Left kidney (tissue), 8 donors: ENCODE measurements at places on chromosomes 5 and 9.

DNA sequence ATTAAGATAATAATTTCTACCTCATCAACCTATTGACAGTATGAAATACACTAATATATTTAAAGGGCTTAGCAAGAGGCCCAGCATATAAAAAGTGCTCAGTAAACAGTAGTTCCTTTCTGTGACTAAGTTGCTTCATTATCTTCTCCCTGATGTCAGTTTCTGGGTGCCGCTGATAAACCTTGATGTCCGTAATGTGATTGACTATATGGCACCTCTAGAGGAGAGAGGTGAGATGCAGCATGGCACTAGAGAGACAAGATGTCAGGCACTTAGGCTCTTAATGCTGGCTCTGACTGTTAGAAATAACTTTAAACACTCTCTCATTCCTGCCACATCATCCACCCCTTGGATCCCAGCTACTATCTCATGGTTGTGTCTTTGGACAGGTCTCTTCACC, 455.9 kb upstream of the KLF4 start:
- DNase-seq, result no peak

GRCh38 chr5:56126487-56127179, 106.5 kb downstream of the ANKRD55 start:
- no peak for DNase-seq

- no peak for DNase-seq
Measured at GRCh38 chr5:107072967-107073366, 597.8 kb downstream of the EFNA5 start.

DNA sequence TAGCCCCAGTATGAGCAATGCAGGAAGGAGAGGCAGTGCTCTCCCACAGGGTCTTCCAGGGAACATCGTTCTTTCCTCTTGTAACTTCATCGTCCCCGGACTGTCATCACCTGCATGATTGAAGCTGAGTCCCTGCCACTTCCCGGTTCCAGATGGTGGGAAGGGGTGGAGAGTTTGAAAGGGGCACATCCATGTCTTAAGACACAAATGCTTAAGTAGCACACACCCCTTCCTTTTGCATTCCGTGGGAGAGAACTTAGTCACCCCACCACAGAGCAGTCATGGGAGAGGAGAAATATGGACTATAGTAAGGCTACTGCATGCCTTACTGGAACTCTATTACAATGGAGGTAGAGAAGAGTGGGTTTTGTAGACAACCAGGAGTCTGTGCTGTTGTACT, 165.3 kb upstream of the GAS1 start:
- DNase-seq, result no peak

DNA sequence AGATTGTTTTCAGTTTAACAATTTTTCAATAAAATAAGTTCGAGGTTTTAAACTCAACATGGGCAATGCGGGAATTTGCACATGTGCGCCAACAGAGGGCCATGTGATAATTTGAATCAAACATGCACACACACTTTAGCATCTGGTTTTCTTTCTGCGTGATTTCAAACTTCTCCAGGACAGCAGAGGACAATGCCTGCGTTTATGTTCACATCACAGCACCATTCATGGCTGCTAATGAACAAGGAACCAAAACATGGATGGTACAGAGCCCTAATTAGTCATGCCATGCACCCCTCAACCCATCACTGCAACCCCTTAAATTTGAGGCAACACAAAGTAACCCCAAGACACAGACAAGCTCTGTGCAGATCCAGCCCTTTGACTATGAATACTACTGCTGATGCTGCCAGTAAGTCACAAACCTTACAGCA, 2.8 kb downstream of the SHC3 start:
- no peak for DNase-seq

DNA sequence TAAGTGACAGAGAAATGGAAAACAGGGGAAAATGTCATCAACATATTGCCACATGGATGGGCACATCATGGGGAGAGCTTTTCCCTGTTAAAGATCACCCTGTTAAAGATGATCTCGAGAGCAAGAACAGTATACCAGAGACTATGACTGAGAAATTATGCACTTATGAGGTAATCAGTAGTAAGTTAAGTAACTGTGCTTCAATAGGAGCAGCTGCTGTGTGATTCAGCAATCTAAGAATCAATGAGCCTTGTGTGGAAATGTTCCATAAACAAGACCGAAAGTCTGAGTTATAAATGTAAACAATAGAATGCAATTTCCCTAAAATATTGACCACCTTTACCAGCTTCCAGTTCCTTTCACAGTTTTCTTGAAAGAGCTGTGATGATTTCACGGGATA, 582.3 kb downstream of the CAAP1 start:
- DNase-seq, result no peak

- no peak for DNase-seq
Measured at GRCh38 chr9:89530726-89531125, 32.8 kb upstream of the SEMA4D start.

- DNase-seq, result no peak
Measured at GRCh38 chr5:141641634-141642267, 5.0 kb downstream of the RELL2 start.

DNA sequence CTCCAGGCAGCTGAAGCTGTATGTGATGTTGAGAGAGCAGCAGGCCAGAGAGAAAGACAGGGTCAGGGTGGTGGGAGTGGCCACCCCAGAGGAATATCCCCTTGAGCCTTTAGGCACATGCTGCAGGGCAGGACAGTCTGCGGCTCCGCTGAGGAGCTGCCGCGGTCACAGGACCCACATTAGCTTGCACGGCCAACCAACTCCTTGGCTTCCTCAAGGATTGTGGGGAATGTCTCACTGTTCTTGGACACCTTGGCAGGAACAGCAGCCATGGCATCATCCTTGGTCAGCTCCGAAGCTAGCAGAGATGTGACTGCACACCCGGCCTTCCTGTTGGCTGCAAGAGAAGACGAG, 27.8 kb downstream of the PCDHGC5 start:
- DNase-seq, result no peak

DNA sequence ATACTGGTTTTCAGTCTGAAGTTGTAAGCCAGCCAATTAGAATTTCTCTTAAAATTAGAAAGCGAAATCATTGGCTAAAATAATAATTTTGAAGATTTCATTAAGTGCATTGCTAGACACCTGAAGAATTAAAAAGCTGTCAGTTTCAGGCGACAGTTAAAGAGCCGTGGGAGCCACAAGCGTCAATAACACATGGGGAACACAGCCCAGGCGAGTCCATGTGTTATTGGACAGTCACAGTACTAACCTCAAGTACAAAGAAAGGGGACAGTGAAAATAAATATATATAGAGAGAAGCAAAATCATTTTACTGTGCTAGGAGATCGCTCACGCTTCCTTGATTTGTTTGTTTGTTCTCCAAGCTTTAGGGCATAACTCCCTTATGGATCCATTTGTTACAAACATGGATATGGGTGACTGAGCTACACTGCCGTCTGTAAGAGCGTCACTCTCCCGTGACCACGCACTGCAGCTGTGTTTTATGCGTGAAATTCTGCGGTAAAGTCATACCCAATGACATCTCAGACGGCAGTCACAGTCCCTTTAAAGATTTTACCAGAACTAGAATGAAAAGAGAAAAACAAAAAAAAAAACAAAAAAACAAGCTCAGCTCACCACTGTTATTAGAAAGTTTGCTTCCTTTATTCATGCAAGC, 83.2 kb downstream of the USP20 start:
- no peak for DNase-seq

GRCh38 chr9:73093740-73094379, 57.8 kb upstream of the ANXA1 start:
- DNase-seq, result no peak

DNA sequence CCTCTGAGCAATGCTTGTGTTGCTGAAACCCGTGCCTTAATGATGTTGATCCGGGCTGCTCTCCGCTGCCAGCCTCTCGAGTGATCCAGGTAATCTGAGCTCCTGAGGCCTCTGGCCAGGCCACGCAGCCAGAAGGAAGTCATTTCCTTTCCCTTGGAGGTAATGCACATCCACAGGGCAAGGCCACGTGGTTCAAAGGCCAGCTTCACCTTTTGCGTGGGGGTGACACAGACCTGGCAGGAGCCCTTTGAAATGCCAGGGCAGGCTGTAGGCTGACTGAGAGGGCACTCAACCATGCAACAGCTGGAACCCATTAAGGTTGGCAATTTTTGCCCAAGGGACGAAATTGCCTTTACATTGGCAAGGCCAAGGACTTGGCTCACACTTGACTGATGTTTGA, 80.4 kb downstream of the LIX1 start:
- peak; percentile 60 for DNase-seq

DNA sequence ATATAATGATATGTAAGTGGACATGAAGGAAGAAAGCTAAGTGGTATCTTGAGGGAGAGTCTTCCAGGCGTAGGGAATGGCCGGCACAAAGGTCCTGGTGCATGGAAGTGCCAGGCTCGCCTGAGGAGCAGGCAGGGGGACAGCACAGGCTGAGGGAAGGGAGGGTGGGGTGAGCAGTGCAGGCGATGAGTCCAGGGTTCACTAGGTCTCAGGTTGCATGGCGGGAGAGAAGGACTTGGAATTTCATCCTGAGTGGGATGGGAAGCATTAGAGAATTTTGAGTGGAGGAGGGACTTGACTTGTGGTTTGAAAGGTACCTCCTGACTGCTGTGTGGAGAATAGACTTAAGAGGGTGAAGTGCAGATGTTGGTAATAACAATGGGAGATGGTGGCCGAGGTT, 268.9 kb downstream of the ARHGEF28 start:
- no peak for DNase-seq
